Cerebellum (tissue), 4 donors: ENCODE measurements at places on chromosomes 6 and 20. TPM values are rescaled to one million over a fixed set of nuclear protein-coding genes. Genes with fewer than 3 reads are reported as not detected.

- DNase-seq, result no peak
Measured at GRCh38 chr6:132392792-132393191, 8.5 kb downstream of the MOXD1 start.

- DNase-seq, result peak; percentile 37
Measured at GRCh38 chr20:35953387-35954199, 709 bp downstream of the SCAND1 start.

The MAK gene
- total RNA-seq, result 0.82 TPM

DNA sequence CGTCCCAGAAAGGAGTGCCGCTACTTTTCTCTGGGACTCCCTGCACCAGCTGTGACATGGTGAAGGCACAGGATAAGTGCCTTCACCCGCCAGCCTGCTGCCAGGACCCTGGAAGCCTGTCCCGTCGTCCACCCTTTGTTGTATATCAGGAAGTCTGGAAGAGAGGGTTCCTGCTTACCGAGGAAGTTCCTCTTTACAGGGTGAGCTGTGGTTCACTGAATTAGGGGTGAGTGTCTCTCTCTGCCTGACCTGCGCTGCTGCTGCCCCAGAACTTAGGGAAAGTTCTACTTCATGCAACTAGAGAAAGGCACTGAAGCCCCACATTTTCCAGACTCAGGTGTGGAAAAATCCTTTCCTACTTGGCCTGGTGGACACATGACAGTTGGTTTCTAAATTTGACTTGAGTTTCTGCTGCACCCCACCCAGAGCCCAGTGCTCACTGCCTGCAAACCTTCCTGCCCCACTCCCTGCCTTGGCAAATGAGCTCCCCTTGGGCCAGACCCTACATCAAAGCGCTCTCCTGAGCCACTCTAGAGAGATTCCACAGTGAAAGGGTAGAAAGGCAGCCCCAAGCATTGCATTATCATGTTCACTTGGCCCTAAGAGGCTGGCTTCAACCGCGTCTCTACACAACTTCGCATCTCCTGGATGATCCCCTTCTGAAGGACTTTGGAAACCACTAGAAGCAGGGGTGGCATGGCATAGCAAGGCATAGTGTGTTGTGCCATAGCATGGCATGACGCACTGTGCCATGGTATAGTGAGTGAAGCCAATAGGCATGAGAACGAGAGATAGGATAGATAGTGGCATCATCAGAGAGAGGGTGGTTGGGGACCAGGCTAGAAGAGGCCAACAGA lies 215.8 kb upstream of the CDYL start:
- no peak for DNase-seq

DNA sequence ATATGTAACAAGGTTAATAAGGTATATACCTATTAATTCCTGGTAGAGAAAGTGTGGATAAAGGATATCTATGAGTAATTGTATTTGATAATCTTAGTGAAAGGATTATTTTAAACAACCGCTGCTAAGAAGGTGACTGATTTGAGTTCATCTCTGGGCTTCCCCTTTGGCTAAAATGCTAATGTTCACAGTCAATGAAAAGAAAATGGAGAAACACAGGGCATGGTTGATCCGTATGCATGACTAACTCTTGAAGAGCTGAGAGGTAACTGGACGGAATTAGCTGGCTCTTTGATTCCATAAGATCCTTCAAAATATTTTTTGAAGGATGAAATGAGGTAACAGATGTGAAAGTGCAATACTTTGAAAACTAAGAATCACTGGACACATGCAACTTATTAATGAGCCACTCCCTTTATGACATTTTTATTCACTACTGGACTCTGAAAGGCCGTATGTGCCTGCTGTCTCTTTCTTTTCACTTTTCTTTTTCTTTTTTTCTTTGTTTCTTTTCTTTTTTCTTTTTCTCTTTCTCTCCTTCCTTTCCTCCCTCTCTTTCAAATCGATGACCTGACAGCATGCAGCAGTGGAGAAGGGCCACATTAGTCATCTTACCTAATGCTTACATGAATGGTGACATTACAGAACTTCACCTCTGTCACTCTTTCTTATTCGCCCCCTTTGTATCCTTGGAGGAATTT lies 464.6 kb downstream of the CDKAL1 start:
- no peak for DNase-seq

The JPH2 gene
- total RNA-seq, result 0.36 TPM

DNA sequence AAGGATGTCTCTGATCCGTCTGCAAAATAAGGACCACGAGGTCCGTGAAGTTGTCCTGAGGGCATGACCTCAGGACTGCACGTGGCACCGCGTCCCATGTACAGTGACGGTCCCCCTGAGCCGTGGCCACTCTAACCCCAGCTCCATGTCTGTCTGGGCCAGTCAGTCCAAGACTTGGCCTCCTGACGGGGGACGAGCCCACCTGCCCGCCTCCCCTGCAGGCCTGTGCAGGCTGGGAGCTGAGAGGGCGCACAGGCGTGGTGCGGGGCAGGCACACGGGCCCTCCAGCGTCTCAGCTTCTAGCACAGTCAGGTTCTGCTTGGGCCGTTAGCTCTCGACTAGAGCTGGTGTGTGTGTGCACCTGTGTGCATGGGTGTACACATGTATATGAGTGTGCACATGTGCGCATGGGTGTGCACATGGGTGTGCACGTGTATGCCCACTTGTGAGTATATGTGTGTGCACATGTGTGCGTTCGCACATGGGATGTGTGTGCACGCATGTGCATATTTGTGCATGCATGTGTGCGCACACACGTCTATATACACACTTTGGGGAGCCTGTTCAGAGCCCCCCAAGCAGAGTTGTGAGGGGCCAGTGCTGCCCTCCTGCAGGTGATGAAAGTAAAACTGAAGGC lies 307.0 kb downstream of the TAF4 start:
- DNase-seq, result no peak
